ENCODE measurements at places on chromosomes 7 and 10.
A peak's percentile ranks its signal among the peaks of the same experiment; 100 is the strongest.

- H3K36me3 ChIP-seq = no peaks in the 10 kb centered on the region
- no peaks in the 10 kb centered on the region for H3K4me1 ChIP-seq
- DNase-seq = no peak
- H3K27me3 ChIP-seq = no peaks in the 10 kb centered on the region
- no peak overlapping the region for H3K4me3 ChIP-seq
- H3K27ac ChIP-seq = no peak overlapping the region
These were observed 287.1 kb upstream of the CSTF2T start for GRCh38 chr10:51986516-51986915.

DNA sequence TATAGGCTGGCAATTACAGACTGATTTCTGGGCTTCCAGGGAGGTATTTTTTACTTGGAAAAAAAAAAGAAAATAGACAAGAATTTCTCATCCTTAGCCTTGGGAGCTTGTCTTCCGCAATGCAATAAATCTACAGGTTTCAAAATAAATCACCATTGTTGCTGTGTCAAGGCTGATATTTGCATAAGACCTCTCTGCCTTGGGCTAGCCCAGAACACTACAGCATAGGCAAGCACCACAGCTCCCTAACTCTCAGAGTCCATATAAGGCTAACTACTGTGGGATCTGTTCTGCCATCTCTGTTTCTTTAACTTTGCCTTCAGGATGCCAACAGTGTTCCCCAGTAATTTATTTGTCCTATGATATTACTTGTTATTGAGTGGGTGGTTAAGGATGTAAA, 64.4 kb downstream of the ZWINT start:
- no peak for DNase-seq
- no peaks in the 10 kb centered on the region for H3K27me3 ChIP-seq
- no peak overlapping the region for H3K27ac ChIP-seq
- H3K4me1 ChIP-seq = no peaks in the 10 kb centered on the region
- no peak overlapping the region for H3K4me3 ChIP-seq

- peaks cover 13% of the 10 kb centered on the region for H3K27me3 ChIP-seq
- no peaks in the 10 kb centered on the region for H3K4me1 ChIP-seq
- no peak overlapping the region for H3K4me3 ChIP-seq
- H3K36me3 ChIP-seq = no peaks in the 10 kb centered on the region
- H3K27ac ChIP-seq = no peak overlapping the region
These were observed 322.9 kb downstream of the PRPF18 start for GRCh38 chr10:13909516-13910258.

GRCh38 chr10:31528831-31529230, 209.8 kb downstream of the ZEB1 start:
- no peak overlapping the region for H3K4me3 ChIP-seq
- H3K36me3 ChIP-seq = peaks cover 45% of the 10 kb centered on the region
- no peaks in the 10 kb centered on the region for H3K4me1 ChIP-seq
- H3K27me3 ChIP-seq = no peaks in the 10 kb centered on the region

- H3K27me3 ChIP-seq = no peaks in the 10 kb centered on the region
- no peak overlapping the region for H3K4me3 ChIP-seq
- H3K36me3 ChIP-seq = peaks cover 3% of the 10 kb centered on the region
These were observed 68.9 kb downstream of the PHTF2 start for GRCh38 chr7:77867537-77867865.

DNA sequence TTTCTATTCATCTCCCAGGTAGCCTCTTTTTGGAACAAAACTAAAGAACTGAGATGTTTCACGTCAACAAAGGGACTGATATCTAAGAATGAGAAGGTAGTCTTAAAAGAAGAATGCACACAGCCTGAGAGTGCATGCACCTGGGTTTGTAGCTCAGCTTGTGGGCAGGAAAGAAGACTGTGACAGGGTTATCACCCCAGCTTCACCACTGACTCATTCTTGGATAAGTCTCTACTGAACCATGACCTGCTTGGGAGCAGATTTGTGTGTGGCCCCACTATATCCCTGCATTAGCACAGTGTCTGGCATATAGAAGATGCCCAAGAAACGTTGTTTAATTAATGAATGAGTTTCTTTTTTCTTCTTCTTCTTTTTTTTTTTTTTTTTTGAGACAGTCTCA, 187.5 kb downstream of the GPAM start:
- no peak overlapping the region for H3K4me3 ChIP-seq
- no peaks in the 10 kb centered on the region for H3K36me3 ChIP-seq
- no peak overlapping the region for H3K27ac ChIP-seq
- DNase-seq = no peak
- H3K4me1 ChIP-seq = no peaks in the 10 kb centered on the region
- H3K27me3 ChIP-seq = no peaks in the 10 kb centered on the region

GRCh38 chr10:102240467-102241031, 763 bp downstream of the PITX3 start:
- H3K27ac ChIP-seq = no peak overlapping the region
- no peak for DNase-seq
- H3K4me3 ChIP-seq = no peak overlapping the region
- no peaks in the 10 kb centered on the region for H3K36me3 ChIP-seq

GRCh38 chr10:119253433-119254174, 46.2 kb downstream of the GRK5 start:
- H3K4me1 ChIP-seq = no peaks in the 10 kb centered on the region
- H3K27ac ChIP-seq = no peak overlapping the region
- DNase-seq = no peak
- no peaks in the 10 kb centered on the region for H3K36me3 ChIP-seq
- H3K27me3 ChIP-seq = no peaks in the 10 kb centered on the region

DNA sequence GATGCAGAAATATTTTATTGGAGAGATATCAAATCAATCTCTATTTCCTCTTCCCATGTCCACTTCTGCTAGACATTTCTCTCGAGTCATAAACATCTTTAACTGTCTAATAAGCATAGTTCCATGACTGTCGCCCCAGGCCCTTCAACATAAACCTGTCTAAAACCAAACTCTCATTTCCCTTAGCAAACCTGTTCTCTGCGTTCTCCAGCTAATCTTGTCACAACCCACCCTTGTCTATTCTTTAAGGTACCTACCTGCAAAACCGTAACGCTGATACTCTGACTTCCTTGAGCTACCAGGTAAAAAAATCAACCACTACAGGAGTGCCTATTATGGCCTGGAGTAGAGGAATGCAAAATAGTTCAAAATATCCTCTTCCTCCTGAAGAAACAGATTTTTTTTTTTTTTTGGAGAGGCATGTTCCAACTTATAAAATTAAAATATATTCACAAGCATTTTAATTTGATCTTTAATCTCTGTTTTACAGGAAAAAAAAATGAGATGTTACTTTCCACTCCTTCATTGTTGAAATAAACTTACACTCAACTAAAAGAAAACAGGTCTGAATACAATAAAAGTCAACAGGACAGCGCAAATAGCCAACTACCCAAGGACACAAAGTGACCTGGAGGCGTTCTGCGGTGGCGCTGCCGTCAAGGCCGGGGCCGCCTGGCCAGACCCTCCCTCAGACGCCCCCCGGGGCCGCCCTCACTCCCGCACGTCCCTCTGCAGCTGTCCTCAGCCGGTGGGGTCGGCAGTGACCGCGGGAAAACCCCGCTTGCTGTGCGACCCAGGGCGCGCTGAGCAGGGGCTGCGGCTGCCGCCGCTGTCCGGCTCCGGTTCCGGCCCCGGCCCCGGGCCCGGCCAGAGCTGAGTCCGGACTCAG, 765 bp downstream of the SLC25A40 start:
- no peaks in the 10 kb centered on the region for H3K27me3 ChIP-seq
- peaks cover 56% of the 10 kb centered on the region for H3K36me3 ChIP-seq
- peak overlapping the region; percentile 86 for H3K4me3 ChIP-seq
- H3K27ac ChIP-seq = peak overlapping the region; percentile 86

DNA sequence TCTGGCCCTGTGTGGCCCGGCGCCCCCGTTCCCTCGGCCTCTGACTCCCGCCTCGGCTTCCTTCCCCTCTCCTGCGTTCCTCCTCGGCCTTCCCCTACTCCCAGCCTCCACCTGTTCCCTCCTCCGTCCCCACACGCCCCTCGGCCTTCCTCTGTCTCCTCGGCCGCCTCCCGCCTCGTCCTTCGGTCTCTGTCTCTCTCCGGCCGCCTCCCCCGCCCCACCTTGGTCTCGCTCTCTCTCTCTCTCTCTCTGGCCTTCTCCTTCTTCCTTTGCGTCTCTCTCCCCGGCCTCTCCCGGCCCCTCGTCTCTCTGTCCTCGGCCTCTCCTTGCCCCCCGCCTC, 588 bp downstream of the GET4 start:
- peaks cover 44% of the 10 kb centered on the region for H3K4me1 ChIP-seq
- H3K27me3 ChIP-seq = no peaks in the 10 kb centered on the region
- peak overlapping the region; percentile 72 for H3K4me3 ChIP-seq
- peak overlapping the region; percentile 81 for H3K27ac ChIP-seq

DNA sequence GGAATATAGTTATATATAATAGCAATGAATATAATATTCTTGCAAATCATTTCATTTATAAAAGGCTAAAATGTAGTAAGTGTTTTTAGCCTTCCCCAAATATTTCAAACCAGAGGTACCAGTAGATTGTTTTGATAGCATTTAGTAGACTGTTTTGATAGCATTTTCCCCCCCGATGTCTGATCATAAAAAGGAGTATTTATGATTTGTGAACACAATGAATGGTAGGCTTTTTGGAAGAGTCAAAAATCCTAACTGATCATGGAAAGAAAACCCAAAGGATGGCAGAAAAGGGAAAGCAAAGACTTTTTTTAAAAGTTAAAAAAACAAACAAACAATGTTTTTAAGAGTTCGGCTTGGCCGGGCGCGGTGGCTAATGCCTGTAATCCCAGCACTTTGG, 152.5 kb downstream of the PIP4K2A start:
- no peak overlapping the region for H3K27ac ChIP-seq
- no peaks in the 10 kb centered on the region for H3K27me3 ChIP-seq
- no peak for DNase-seq
- H3K36me3 ChIP-seq = peaks cover 27% of the 10 kb centered on the region
- H3K4me3 ChIP-seq = no peak overlapping the region

- H3K27me3 ChIP-seq = peaks cover 2% of the 10 kb centered on the region
- DNase-seq = no peak
- H3K4me1 ChIP-seq = no peaks in the 10 kb centered on the region
- H3K4me3 ChIP-seq = no peak overlapping the region
- no peak overlapping the region for H3K27ac ChIP-seq
These were observed 4.8 kb downstream of the BAMBI start for GRCh38 chr10:28681928-28682750.

DNA sequence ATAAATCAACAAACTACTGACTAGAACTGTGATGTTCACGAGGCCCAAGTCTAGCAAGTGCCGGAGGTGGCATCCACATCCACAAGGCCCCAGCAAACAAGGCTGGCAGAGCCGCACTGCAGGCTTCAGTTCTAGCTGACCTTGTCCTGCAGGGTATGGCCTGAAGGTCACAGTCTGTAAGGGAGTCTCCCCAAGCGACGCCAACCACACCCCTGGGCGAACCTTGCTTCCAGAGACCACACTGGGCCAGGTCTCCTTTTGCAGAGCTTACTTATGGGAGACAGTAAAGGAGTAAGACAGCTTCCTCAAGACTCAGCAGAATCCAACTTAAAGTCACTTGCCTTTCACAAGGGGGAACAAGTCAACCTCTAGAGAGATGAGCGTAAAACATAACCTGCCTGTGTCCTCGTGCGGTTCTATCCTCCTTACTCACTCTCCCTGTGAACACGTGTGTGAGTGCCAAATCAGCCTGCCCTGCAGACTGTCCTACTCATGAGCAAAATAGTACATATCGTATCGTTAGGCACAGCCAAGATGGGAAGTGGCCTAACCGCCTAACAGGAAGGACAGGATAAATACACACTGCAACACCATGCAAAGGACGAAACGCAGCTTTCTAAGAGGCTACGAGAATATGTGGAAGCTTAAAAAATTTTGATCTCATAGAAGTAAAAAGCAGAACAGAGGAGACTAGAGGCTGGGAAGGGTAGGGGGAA, 22.7 kb downstream of the FAM53B start:
- H3K27me3 ChIP-seq = no peaks in the 10 kb centered on the region
- peak overlapping the region; percentile 53 for H3K27ac ChIP-seq
- peaks cover 66% of the 10 kb centered on the region for H3K36me3 ChIP-seq
- DNase-seq = no peak
- H3K4me3 ChIP-seq = no peak overlapping the region
